NCI-H526 treated with DMSO at 0.1 percent for 48 hours (cell line): ENCODE measurements at places on chromosomes 3 and 15.

- DNase-seq, result peak; percentile 70
These were observed at the start of gene CCDC50 for GRCh38 chr3:191328962-191329653. CCDC50 (plus strand) TSS chr3:191329394; CDS start chr3:191329675, 281 bp downstream.

- DNase-seq, result no peak
These were observed 93.5 kb upstream of the ARRDC4 start for GRCh38 chr15:97866959-97867358.

- peak; percentile 16 for DNase-seq
These were observed 63.1 kb downstream of the EDEM1 start for GRCh38 chr3:5250467-5251195.

DNA sequence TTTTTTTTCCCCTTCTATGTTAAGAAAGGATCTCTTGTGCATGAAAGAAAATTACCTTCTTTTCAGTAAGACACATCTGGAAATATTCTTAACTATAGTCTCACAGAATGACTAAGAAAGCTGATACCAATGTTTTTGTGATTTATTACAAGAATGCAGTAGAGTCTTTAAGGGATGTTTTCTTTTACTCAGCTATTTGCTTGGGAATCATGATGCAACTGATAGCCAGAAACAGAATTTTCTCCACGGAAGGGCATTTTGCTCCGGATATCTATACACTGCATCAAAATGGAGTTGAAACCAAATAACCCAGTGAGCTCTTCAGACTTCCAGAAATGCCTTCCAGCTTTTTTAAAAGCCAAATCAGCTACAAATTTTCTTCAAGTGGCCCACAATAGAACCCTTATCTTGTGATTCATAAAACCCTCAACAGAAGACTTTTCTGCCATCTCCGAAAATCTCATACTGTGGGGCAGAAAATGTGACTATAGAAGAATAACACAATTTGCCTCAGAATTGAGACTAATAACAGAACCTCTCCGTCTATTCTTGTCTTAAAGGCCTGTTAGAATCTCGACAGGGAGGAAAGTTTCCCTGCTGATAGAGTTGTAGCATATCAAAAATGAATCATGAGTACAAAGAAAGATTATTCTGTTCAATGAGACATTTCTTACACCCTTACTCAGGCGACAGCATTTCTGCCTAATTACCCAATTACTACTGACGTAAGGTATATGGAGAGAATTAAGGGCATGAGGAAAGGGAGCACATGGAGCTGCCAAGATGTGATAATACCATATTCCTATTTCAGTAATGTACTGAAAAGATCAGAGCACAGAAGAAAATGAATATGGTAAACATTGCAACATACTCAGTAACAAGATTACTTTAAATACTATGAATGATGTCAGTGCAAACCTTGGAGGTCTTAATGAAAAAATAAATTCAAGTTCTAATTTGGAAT, 900.1 kb downstream of the ROBO1 start:
- no peak for DNase-seq

DNA sequence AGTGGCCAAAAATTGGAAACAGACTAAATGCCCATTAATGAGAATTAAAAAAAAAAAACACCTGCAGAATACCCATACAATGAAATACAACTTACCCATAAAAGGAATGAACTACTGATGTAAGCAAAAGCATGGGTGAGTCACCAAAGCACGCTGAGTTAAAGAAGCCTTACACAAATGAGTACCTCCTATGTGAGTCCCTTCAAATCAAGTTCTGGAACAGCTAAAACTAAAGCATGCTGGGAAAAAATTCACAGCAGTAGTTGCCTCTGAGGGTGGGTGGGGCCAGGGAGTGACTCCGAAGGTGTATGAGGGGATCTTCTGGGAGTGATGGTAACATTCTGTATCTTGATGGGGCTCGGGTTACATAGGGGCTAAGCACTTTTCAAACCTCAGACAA, 11.4 kb downstream of the MYO5C start:
- DNase-seq, result no peak

- DNase-seq, result no peak
These were observed 97.8 kb upstream of the MEF2A start for GRCh38 chr15:99467853-99468464.

- no peak for DNase-seq
These were observed 588.4 kb downstream of the UNC13C start for GRCh38 chr15:54566654-54567053.

- DNase-seq, result no peak
These were observed 263.3 kb downstream of the PTPRG start for GRCh38 chr3:61824553-61825135.

DNA sequence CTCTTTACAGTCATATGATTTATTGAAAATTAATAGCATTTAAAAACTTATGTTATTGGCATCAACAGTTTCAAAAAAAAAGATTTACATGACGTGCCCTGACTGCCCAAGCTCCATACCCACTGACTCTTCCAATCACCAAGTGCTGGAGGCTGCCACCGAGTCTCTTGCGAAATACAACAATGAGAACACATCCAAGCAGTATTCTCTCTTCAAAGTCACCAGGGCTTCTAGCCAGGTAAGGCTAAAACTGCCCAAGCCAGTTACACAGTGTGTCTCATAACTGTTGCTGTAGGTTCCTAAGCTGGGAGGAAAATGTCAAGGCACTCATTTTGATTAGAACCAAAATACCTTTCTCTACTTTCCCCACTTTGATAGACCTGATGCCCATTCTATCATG, 4.5 kb downstream of the FETUB start:
- DNase-seq, result no peak

DNA sequence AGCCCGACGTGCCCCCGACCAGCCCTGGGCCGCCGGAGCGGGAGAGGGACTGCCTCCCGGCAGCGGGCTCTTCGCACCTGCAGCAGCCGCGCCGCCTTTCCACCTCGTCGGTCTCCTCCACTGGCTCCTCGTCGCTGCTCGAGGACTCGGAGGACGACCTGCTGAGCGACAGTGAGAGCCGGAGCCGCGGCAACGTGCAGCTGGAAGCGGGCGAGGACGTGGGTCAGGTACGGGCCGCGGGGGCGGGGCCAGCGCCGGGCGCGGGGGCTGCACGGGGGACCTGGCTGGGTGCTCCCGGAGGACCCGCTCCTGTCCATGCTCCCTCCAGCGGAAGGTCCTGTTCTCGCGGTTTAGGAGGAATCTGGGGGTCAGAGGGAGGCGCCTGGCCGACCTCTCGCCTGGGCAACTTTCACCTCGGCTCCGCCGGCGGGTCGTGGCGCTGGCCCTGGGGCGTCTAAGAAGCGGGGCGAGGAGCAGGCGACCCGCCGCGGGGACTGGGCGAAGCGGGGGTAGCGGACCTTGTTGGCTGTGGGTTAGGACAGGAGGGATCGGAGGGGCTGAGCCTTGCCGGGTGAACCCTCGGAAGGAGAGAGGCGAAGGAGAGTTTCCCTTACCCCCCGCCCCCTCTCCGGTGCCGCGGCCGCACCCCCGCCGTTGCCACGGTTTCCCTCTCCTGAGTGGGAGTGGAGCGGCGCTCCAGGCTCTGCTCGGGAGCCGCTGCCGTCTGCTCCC, 682 bp downstream of the ITPKA start:
- peak; percentile 20 for DNase-seq

DNA sequence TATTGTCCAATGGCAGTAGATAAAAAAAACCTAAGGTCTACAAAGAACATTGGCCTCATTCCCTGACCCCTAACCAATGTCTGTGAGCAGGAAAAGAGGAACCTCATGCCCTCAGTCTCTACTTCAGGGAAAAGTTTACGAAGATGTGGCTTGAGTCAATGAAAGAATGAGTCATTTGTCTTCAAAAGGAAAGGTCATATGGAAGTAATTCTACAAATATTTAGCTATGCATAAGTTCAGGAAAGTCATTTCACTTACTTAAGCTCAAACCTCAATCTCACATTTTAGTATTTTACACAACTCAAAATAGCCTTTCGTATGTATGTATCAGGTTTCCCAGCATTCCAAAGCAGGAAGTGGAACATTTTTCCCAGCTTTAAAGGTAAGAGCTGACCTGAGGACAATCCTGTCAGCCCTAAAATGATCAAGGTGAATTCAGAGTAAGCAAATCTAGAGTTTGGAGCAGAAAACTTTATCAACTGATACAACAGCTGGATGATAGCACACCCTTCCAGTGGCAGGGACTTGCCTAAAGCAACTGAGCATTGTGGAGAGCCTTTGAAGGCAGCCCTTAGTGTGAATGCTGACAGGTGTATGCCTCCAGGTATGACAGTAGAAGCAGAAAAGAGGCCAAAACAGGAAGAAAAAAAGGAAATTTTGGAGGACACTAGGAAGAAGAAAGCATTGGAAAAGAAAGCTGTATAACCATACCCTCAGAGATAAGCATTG, 53.9 kb upstream of the ACKR4 start:
- no peak for DNase-seq

DNA sequence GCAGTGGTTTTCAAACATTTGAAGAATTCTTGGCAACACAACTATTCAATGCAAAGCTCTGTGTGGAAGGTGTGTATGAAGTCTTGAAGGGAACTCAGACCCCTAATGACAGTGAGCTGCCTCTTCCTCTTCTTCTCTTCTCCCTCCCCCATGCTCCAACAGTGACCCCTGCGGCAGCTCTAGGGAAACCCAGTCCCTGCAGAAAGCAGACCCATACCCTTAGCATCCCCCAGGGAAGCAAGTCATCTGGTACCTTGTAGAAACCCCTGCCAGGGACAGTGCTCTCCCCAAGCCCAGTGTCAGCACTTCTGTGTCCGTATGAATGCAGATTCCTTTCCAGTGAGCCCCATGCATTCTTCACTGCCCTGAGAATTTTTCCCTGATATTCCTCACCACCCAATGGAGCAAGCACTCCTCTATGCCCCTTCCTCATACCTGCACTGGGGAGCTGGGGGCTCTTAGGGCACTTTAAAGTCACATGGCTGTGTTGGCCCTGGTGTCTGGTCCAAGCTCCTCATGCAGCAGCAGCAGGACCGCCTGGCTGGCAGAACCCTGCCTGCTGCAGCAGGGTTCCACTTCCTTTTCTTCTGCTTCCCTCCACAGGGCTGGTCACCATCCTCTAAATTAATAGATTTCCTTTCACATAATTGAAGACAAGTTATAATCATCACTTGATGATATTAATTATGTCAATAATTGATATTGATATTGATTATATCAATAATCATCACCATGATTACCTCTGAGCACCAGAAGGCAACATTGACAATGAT, 442.5 kb downstream of the EPHB1 start:
- no peak for DNase-seq

DNA sequence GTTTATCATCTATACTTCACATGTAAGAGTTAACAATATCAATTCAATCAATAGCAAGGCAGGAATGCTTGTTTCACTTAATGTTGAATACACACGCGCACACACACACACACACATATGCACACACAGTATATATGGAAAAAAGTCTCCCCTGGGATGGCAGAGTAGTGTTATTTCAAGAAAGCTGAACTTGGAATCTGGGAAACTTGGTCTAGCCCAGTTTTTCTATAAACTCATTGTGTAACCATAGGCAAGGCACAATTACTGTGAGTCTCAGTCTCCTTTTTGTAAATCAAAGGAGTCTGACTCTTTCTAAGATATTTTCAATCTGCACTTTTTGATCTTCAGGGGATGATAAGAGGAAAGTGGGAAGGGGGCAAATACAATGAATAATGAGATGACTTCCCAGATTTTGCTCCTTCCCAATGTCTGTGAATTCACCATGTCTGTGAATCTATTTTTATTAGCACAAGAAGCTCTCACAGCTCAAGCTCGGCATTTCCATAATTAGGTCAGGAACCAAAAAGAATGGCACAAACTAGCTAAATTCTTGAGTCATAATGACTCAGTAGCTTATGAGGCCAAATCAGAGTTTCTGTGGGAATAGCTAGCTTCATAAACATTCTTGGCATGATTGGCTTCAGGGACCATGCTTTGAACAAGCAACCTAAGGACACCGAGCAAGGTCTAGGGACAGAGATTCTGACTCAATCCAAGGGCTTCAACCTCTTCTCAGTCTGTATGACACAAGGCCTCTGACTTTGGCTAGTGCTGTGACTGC, 227.4 kb upstream of the DCBLD2 start:
- DNase-seq, result no peak

DNA sequence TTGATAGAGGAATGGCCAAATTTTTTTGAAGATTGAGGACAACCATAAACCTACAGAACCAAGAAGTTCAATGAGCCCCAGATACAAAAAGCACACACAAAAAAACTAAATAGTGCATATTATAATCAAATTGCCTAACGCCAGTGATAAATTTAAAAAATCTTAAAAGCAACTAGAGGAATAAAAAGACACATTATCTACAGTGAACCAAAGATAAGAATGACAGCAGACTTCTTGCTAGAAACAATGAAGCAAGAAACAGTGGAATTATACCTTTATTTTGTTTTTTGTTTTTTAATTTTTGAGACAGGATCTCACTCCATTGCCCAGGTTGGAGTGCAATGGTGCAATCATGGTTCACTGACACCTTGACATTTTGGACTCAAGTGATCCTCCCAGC, 9.9 kb upstream of the SAMD7 start:
- DNase-seq, result no peak

DNA sequence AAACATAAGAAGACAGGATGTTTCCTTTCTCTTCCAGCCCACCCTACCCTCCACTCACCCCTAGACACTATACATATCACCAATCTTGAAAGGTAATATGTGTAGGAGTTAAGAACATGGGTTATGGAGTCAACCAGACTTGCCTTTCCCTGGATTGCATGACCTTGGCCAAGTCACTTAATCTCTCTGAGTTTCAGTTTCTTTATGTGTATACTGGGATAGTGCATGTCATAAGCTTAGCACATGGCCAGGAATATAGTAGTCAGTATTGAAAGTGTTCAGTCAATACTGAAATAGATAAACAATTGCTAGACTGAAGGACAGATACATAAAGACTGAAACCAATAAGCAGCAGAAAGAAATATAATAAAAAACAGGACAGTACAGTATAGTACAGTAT, 283.2 kb upstream of the STT3B start:
- DNase-seq, result no peak

DNA sequence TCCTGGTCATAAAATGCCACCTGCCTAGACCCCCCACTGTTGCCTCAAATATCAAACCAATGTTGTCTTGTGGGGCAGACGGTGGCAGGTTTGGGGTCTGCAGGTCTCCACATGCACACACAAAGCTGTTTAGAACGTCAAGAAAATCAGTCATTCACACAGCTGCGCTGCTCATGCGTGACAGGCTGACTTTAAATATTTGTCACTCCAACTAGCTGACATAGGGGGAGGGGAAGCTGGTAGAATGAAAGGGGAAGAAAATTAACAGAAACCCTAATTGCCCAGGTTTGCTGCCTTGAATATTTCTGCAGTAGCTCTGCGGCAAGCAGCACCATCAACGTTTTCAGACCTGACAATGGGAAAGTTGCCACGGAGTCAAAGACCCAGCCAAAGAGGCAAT, 201.8 kb downstream of the ABHD5 start:
- DNase-seq, result peak; percentile 52

DNA sequence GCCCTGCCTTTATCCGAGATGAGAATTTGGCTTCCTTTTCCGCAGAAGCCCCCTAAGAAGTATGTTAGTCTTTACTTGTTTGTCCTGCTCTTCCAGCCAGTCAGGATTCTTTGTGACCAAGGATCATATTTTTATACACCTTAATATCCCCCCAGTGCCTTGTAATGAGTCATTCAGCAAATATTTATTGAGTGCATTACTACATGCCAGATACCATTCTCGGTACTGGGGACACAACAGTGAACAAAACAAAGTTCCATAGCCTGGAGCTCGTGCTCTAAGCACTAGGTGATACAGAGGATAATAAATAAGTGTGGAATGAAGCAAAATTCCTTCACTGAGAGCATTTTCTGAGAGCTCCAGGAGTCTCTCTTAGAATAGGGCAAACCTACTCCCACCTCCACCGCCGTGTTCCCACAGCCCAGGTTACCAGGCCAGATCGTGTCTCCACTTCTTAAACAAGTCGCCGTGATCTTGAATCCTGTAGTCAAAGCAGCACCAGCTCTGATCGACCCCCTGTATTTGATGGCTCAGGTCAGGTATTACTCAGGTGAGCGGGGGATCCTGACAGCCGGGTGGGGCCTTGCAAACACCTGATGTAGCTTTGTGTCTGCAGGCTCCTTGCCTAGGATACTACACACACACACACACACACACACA, 18.5 kb downstream of the TTC21A start:
- DNase-seq, result no peak
